ENCODE measurements at places on chromosomes 2 and 18.

DNA sequence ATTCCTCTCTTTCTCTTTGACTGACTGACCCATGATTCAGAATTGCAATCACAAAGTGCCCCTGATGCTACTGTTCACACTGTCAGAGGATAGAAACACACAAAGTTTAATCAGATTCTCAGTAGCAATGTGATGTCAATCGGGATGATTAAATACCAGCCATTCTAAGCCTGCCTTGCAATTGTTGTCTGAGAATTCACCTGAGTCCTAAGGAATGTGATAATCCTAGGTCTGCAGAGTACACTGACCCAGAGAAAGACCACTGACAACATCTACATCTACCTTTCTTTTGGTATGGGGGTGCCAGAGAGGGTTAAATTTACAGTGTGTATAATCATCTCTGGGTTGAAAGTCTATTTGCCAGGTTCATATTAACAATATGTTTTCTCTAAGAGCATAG is 883.3 kb downstream of the NRXN1 start:
- no peak for DNase-seq
- H3K4me1 ChIP-seq, result peaks cover 3% of the 10 kb centered on the region
- H3K36me3 ChIP-seq, result no peaks in the 10 kb centered on the region
- no peak overlapping the region for H3K4me3 ChIP-seq

DNA sequence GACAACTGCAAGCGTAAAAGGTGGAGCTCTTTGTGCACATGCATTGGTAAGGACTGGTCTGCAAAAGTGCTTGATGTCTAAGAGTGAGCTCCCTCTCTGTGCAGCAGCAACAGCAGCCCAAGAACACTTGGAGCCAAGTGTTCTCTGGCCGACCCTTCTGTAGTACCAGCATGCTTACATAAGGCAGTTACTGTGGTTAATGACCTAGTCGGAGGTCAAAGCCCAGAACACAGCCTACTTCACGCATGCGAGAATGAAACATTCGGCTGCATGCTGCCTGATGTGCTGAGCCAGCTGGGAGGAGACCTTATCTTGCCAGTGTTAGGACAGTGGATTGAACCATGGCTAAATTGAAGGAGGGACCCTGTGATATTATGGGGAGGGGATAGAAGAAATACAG is 21.3 kb downstream of the NCAPH start:
- no peak overlapping the region for H3K27ac ChIP-seq
- peaks cover 10% of the 10 kb centered on the region for H3K36me3 ChIP-seq
- DNase-seq, result no peak
- H3K27me3 ChIP-seq, result peaks cover 3% of the 10 kb centered on the region
- peaks cover 9% of the 10 kb centered on the region for H3K4me1 ChIP-seq

GRCh38 chr18:22106536-22107292 is 62.7 kb upstream of the GATA6 start:
- H3K27ac ChIP-seq, result no peak overlapping the region
- no peaks in the 10 kb centered on the region for H3K36me3 ChIP-seq
- H3K4me1 ChIP-seq, result peaks cover 19% of the 10 kb centered on the region
- H3K27me3 ChIP-seq, result no peaks in the 10 kb centered on the region
- no peak overlapping the region for H3K4me3 ChIP-seq
- no peak for DNase-seq

GRCh38 chr2:151908204-151908882 is 80.1 kb upstream of the ARL5A start:
- no peak overlapping the region for H3K4me3 ChIP-seq
- DNase-seq, result no peak
- no peak overlapping the region for H3K27ac ChIP-seq
- H3K36me3 ChIP-seq, result no peaks in the 10 kb centered on the region

DNA sequence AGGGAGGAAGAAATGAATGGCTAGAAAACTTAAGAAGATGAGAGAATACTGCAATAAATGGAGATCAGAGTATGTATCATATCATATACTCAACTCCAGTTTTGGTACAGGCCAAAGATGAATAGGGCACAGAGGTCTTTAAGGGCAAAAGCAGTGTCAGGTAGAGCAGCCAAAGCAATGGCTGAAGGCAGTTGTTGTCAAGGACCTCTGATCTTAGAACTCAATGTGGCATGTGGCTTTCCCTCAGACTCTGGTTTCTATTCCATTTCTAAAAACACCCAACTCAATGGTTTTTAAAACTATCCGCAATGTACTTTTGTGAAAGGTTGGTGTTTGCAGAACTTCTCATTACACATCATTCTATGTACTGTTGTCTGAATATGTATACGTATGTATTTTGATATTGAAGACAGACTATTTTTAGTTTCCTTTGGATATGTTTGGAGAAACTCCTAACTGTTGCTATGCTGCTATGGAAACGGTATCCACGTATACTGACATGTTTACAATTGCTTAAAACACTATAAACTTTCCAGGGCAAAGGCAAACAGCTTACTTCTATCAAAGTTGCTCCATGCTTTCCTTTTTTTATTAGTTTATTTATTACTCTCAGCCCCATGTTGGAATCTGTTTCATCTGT is 58.1 kb upstream of the PELI1 start:
- peaks cover 2% of the 10 kb centered on the region for H3K27me3 ChIP-seq
- no peaks in the 10 kb centered on the region for H3K36me3 ChIP-seq
- DNase-seq, result no peak
- H3K4me1 ChIP-seq, result peaks cover 25% of the 10 kb centered on the region

DNA sequence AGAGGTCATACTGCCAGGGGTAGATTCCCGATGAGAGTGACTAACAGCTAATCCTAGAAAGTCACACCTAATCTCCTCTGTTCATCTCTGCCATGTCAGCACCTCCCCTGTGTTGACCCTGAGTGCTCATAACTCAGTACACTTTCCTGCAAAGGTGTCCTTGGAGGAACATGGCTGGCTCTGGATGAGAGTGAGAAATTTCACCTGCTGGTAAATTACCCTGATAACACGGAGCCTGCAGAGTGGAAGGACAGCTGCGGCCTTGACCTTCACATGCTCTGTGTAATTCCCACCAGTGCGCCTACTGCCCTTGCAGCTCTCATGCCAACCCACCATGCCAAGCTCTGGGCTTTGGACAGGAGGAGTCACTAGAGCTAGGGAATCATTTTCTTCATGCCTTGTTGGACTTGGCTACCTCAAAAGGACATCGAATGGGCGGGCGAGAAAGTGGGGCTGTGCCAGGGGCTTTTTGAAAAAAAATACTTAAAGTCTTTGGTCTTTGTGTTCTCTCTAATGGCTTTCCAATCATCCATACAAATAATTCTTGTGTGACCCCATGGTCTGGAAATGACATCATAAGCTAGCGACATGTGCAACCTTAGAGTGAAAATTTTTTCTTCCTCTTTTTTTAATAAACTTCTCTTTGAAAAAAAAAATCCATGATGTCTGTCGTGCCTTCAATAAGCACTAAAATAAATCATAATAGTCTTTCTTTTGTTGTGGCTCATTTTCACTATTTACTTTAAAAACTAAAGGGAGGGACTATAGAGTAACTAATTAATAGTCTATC is 319.9 kb downstream of the MYCN start:
- no peak overlapping the region for H3K4me3 ChIP-seq
- H3K4me1 ChIP-seq, result no peaks in the 10 kb centered on the region
- DNase-seq, result no peak
- no peak overlapping the region for H3K27ac ChIP-seq
- H3K36me3 ChIP-seq, result no peaks in the 10 kb centered on the region

DNA sequence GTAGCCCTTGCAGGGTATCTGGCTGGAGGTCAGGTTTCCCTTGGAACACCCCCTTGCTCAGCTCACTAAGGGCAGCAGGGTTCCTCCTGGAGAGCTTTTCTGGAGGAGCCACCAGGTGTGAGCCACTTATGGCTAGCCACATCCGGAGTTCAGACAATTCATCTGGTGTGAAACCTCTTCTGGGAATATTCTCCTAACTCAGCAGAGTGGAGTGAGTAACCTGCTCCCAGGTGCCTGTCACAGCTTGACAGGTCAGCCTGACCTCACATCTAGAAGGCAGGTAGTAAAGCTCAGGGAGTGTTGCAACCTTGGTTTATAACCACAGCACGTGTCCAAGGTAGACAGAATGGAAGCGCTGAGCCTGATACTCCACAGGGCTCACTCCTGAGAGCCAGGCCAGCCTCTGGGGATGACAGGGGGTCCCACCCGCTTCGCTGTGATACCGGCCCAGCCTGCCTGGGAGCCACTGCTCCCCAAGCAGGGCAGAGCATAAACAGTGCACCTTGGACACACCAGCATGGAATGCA is 62.6 kb upstream of the TGFA start:
- H3K27me3 ChIP-seq, result peaks cover 4% of the 10 kb centered on the region
- H3K4me1 ChIP-seq, result peaks cover 3% of the 10 kb centered on the region
- DNase-seq, result no peak
- H3K4me3 ChIP-seq, result no peak overlapping the region
- no peak overlapping the region for H3K27ac ChIP-seq

DNA sequence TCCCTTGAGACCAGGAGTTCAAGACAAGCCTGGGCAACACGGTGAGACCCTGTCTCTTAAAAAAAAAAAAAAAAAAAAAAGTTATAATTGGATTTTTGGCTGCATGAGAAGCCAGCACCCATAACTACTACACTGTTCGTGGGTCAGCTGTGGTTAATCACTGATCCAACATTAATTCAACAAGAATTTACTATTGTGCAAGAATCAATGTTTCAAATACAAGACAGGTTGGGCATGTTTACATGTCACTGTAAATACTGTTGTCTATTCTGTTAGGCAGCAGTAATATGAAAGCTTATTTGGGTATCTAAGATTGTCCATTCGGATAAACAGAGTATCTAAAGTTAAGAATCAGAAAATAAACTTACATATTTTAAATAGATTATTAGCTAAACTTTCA is 62.3 kb downstream of the ESCO1 start:
- H3K4me3 ChIP-seq, result no peak overlapping the region
- H3K27me3 ChIP-seq, result no peaks in the 10 kb centered on the region
- DNase-seq, result no peak
- H3K27ac ChIP-seq, result no peak overlapping the region
- no peaks in the 10 kb centered on the region for H3K4me1 ChIP-seq

DNA sequence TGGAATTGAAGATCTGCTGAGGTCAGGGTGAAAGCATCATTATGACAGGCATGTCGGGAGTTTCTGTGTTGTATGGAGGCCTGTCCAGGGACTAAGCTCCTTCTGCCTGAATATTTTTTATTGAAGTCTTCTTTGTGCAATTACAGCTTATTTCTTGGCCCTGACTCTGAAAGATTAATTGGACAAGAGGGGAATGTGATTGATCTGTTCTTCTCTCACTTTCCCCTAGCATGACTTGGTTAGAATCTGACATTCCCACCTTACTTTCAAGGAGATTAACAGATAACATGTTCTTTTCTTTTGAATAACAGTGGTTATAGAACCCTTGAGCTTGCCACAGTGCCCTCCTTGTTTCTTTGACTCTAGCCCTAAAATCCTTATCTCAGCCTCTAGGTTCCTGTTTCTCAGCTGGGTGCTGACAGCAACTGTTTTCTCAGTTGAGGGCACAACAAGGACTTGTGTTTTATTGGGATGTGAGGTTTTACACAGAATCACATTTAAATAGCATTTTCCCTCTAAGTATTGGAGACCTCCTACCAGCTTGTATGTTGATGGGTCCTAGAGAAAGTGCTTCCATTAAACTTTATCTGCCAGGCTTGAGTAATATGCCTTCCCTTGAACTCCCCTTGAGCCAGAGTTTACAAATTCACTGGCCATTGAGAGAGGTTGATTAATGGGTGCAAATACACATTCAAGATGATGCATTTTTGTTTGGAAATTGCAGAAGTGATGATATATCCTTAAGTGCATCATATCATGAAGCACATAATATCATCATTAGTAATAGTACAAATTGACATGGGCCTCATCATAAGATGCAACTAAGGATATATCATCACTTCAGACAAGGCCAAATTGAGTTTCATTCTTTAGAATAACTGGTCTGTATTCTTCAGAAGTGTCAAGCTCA is 12.5 kb downstream of the TTLL4 start:
- H3K27ac ChIP-seq, result no peak overlapping the region
- no peak overlapping the region for H3K4me3 ChIP-seq
- H3K4me1 ChIP-seq, result peaks cover 16% of the 10 kb centered on the region

GRCh38 chr2:1621041-1621440 is 123.3 kb downstream of the PXDN start:
- DNase-seq, result no peak
- H3K4me1 ChIP-seq, result peaks cover 18% of the 10 kb centered on the region
- H3K27me3 ChIP-seq, result peaks cover 8% of the 10 kb centered on the region
- no peak overlapping the region for H3K4me3 ChIP-seq
- H3K27ac ChIP-seq, result no peak overlapping the region

- no peak overlapping the region for H3K4me3 ChIP-seq
- no peak for DNase-seq
- no peak overlapping the region for H3K27ac ChIP-seq
These were observed 26.2 kb upstream of the MBOAT2 start for GRCh38 chr2:9029721-9030120.

DNA sequence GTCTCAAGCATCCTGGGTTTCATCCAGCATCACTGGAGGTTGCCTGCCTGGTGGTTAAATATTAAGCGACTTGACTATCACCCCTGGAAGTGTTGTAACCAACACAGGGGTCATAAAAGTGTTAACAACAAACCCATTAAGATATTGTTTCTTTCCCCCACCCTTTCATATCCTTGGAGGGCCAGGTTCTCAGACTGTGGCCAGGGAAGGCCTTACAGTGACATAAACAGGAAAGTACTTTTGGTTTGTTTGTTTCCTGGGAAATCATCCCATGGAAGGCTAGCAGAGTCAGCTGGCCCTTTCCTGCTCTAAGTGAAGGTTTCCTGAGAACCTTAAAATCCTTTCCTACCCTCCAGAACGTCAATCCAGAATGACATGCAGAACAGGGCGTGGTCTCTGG is 160.9 kb downstream of the CLIP4 start:
- H3K4me3 ChIP-seq, result no peak overlapping the region
- no peak for DNase-seq
- peaks cover 4% of the 10 kb centered on the region for H3K27me3 ChIP-seq

GRCh38 chr2:176555112-176555511 is 285.9 kb downstream of the MTX2 start:
- no peak overlapping the region for H3K4me3 ChIP-seq
- peaks cover 33% of the 10 kb centered on the region for H3K4me1 ChIP-seq
- H3K36me3 ChIP-seq, result no peaks in the 10 kb centered on the region

DNA sequence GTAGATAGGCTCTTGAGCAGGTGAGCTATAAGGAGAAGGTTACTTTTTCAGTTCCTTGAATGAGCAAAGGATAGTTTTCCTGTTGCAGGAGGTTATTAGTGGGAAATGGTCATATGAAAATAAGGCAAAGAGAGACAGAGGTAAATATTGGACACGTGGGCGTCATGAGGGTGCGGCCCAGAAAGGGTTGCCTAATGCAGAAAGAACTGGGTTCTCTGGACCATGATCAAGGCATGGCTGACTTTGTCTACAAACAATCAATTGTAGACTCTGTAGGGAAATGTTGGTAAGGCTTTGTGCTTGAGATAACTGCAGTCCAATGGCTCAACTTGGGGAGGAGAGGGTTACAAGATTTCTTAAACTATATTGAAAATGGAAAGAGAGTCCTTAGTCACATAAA is 585.8 kb downstream of the BCL11A start:
- H3K4me1 ChIP-seq, result no peaks in the 10 kb centered on the region
- no peak for DNase-seq
- no peak overlapping the region for H3K4me3 ChIP-seq
- H3K36me3 ChIP-seq, result no peaks in the 10 kb centered on the region
- no peak overlapping the region for H3K27ac ChIP-seq

- no peak overlapping the region for H3K4me3 ChIP-seq
- H3K27me3 ChIP-seq, result no peaks in the 10 kb centered on the region
- H3K36me3 ChIP-seq, result peaks cover 23% of the 10 kb centered on the region
- no peak for DNase-seq
- H3K27ac ChIP-seq, result no peak overlapping the region
- H3K4me1 ChIP-seq, result no peaks in the 10 kb centered on the region
These were observed 18.5 kb downstream of the CCDC138 start for GRCh38 chr2:108805032-108805431.
